CD8-positive, alpha-beta memory T cell (primary cell): ENCODE measurements at places on chromosomes 12 and 14. TPM values are rescaled to one million over a fixed set of nuclear protein-coding genes. Genes with fewer than 3 reads are reported as not detected.

TDP1 gene
- 82.2 TPM for total RNA-seq

- no peaks in the 10 kb centered on the region for H3K4me1 ChIP-seq
- H3K4me3 ChIP-seq, result no peak overlapping the region
- no peaks in the 10 kb centered on the region for H3K36me3 ChIP-seq
These were observed 49.5 kb upstream of the PIWIL1 start for GRCh38 chr12:130288206-130288605.

- DNase-seq, result no peak
- no peaks in the 10 kb centered on the region for H3K4me1 ChIP-seq
- no peak overlapping the region for H3K4me3 ChIP-seq
- H3K27me3 ChIP-seq, result no peaks in the 10 kb centered on the region
These were observed 51.2 kb downstream of the ACSS3 start for GRCh38 chr12:81128930-81129554.

CALM1 gene
- 587 TPM for total RNA-seq

GRCh38 chr12:5377997-5378592 is 53.8 kb upstream of the NTF3 start:
- H3K4me3 ChIP-seq, result no peak overlapping the region
- no peaks in the 10 kb centered on the region for H3K27me3 ChIP-seq
- H3K4me1 ChIP-seq, result no peaks in the 10 kb centered on the region
- no peak overlapping the region for H3K27ac ChIP-seq

GRCh38 chr12:129276361-129277060 is 423.2 kb downstream of the GLT1D1 start:
- H3K4me3 ChIP-seq, result no peak overlapping the region

DNA sequence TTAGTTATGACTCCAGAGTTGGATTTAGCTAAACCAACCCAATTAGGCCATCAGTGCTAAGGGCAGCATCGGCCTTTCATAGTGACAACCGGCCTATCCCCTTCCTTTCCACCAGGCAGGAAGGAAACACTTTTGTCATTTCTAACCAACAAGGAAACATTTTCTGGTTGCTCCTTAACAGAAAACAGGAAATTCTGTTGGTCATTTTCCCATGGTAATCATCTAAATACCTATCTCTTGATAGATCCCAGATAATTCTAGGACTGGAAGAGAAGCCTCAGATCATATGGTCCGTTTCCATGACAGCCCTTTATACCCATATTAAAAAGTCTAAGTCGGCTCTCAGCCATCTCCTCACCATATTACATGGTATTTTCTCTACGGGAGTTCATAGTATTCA is 79.2 kb upstream of the USP44 start:
- no peaks in the 10 kb centered on the region for H3K27me3 ChIP-seq
- no peaks in the 10 kb centered on the region for H3K4me1 ChIP-seq
- no peaks in the 10 kb centered on the region for H3K36me3 ChIP-seq
- no peak overlapping the region for H3K4me3 ChIP-seq
- no peak overlapping the region for H3K27ac ChIP-seq

DNA sequence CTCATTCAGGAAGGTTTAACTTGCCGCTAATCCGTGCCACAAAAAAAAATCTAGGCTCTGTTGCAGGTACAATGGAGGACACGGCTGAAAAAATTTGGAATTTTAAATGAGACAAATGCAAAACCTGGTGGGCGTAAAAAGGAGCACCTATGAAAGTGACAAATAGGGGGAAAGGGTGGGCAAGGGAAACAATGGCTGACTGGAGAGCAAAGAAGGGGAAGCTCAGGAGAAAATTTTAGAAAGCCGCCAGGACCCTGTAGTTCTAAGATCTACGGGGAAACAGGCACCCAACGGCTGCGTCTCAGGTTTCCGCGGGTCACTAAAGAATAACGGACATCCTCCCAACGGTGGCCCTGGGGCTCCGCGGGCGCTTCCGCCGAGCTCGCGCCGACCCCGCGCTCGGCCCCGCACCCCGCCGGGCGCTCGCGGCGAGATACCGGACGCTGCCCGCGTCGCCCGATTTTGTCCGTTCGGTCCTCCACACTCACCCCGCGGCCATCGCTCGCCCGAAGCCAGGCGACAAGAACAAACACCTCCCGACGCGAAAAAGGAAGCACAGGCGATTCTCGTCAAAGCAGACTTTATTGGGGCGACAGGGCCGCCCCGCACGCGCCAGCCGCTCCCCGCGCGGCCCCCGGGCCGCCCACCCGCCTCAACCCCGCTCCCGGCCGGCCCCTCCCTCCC is 1.1 kb upstream of the YY1 start:
- no peaks in the 10 kb centered on the region for H3K36me3 ChIP-seq
- peak; percentile 33 for DNase-seq
- peak overlapping the region; percentile 73 for H3K4me3 ChIP-seq
- H3K27me3 ChIP-seq, result no peaks in the 10 kb centered on the region
- peaks cover 56% of the 10 kb centered on the region for H3K4me1 ChIP-seq

TAS2R10 gene
- total RNA-seq, result 0.28 TPM

DNA sequence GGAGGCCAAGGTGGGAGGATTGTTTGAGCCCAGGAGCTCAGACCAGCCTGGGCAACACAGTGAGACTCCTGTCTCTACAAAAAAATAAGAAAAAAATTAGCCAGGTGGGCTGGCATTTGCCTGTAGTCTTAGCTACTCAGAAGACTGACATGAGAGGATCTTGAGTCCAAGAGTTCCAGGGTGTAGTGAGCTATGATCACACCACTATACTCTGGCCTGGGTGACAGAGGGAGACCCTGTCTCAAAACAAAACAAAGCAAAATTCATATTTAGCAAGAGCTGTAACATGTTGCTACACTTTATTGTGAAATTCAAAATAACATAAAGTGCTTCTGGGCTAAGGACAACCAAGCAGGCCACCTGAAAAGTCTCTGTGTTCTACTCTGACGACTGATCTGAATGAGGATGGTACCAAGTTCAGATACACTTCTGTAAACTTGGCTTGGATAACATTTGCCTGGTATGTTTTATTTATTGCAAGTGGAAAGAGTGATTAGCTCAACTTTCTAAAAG is 11.6 kb upstream of the STRN3 start:
- no peaks in the 10 kb centered on the region for H3K4me1 ChIP-seq
- H3K27me3 ChIP-seq, result no peaks in the 10 kb centered on the region
- H3K4me3 ChIP-seq, result no peak overlapping the region
- H3K27ac ChIP-seq, result peak overlapping the region; percentile 11
- no peak for DNase-seq

STAB2 gene
- not detected for total RNA-seq

DNA sequence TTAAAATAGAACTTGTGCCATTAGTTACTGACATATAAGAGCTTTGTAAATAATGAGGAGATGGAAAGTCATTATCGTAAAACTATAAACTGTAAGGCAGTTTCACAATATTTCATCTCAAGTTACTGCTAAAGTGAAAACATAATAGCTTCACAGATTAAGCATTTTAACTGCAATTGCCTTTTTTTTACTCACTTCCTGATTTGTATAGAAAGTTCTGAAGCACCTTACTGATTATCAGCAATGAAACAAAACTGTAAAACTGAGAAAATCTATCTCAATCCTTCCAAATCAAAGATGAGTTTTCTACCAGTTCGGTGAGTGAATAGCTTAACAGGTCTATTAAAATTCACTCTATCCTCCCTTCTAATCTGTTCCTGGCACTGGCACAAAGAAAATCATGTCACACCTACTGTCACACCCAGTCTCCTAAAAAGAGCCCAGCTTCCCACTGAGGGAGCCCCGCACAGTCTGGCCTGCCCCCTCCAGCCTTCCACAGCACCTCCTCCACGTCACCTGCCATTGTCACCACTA is 161.4 kb upstream of the ABCD2 start:
- H3K4me3 ChIP-seq, result no peak overlapping the region
- no peak overlapping the region for H3K27ac ChIP-seq
- no peak for DNase-seq
- H3K4me1 ChIP-seq, result no peaks in the 10 kb centered on the region
- H3K36me3 ChIP-seq, result no peaks in the 10 kb centered on the region

DNA sequence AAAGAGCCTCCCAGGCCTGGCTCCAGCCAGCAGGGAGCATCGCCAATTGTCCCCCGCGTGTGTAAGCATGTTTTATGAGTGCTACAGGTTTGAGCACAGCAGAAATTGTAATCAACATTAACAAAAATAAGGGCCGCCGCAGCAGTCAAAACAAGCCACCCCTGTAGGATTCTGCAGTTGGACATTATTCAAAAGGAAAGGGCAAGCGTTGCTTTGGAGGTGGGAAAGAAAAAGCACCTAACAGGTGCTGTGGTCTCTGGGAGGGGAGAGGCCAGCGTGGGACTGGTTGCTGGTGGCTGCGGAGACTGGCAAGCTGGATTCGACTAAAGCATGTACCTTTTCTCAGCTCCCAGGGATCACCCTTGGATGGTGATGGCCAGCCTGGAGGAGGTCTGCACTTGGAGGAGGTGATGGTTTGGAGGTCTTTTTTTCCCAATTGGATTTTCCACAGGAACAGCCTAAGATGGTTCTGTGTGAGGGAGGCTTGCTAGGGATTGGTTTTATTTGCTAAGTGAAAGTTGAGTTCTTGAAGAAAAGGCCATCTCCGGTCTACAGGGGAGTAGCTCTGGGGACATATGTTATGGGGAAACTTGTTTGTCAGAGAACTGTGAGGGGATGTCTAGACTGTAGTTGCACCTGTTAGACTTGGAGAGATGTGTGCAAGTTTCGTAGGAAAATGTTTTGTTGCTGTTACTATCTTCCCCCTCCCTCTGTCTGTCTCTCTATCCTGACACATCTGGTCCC is 2.0 kb downstream of the DYRK2 start:
- peaks cover 3% of the 10 kb centered on the region for H3K36me3 ChIP-seq
- H3K4me1 ChIP-seq, result peaks cover 51% of the 10 kb centered on the region
- no peaks in the 10 kb centered on the region for H3K27me3 ChIP-seq
- peak overlapping the region; percentile 73 for H3K27ac ChIP-seq
- H3K4me3 ChIP-seq, result peak overlapping the region; percentile 77

DNA sequence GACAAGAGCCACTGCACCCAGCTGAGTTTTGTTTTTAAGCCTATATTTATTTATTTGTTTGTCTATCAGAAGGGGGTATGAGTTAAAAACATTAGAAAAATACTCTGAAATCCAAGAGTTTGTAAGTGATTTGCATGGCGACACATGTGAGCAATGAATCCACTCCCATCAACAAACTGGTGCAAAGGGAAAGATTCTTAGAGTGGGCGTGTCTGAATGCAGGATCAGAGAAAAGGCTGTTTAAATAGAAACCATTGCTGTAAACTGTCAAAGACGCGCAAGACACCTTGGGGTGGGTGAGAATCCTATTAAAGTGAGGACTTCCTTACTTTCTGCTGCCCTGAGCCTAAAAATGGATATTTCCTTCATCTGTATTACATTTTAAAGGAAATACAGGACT is 51.9 kb downstream of the ZFYVE26 start:
- H3K4me1 ChIP-seq, result no peaks in the 10 kb centered on the region
- H3K27me3 ChIP-seq, result no peaks in the 10 kb centered on the region
- no peak overlapping the region for H3K27ac ChIP-seq

AVPR1A gene
- not detected for total RNA-seq

PLCZ1 gene
- not detected for total RNA-seq

MYO1H gene
- total RNA-seq, result not detected

- H3K4me1 ChIP-seq, result peaks cover 4% of the 10 kb centered on the region
- no peak for DNase-seq
- no peak overlapping the region for H3K27ac ChIP-seq
- no peaks in the 10 kb centered on the region for H3K36me3 ChIP-seq
These were observed 610 bp downstream of the VSIG10 start for GRCh38 chr12:118103201-118103600.

GRCh38 chr14:49189375-49189774 is 396.8 kb downstream of the RPS29 start:
- no peaks in the 10 kb centered on the region for H3K36me3 ChIP-seq
- H3K4me3 ChIP-seq, result no peak overlapping the region
- DNase-seq, result no peak
- H3K27ac ChIP-seq, result no peak overlapping the region

- H3K36me3 ChIP-seq, result no peaks in the 10 kb centered on the region
- DNase-seq, result no peak
- no peaks in the 10 kb centered on the region for H3K4me1 ChIP-seq
- H3K27ac ChIP-seq, result no peak overlapping the region
- H3K4me3 ChIP-seq, result no peak overlapping the region
- H3K27me3 ChIP-seq, result no peaks in the 10 kb centered on the region
These were observed 46.8 kb downstream of the AMN start for GRCh38 chr14:102969060-102969791.

DNA sequence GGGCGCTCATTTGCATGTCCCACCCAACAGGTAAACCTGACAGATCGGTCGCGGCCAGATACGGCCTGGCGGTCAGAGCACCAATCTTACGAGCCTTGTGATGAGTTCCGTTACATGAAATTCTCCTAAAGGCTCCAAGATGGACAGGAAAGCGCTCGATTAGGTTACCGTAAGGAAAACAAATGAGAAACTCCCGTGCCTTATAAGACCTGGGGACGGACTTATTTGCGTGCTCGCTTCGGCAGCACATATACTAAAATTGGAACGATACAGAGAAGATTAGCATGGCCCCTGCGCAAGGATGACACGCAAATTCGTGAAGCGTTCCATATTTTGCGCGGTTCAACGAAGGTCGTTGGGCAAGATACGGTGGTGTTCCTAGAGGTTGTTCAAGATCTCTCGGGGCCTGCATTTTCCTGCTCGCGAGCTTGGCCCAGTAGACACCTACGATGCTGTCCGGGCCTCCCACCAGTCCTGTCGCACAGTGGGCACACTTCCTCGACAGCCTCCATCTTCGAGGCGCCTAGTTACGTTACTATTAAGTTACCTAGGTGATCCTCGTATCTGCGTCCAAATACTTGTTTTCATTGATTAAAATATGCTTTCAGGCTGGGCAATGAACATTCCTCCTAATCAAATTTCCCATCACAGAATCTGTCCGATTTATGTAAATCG is at the start of gene RNU6-7:
Gene RNU6-7 (plus strand): TSS at position 230 of the 675 bp plus-strand sequence.
- H3K27me3 ChIP-seq, result no peaks in the 10 kb centered on the region

GRCh38 chr12:79402606-79403005 is 288.2 kb downstream of the PAWR start:
- H3K4me3 ChIP-seq, result no peak overlapping the region
- DNase-seq, result no peak
- H3K27ac ChIP-seq, result no peak overlapping the region
- no peaks in the 10 kb centered on the region for H3K27me3 ChIP-seq
- no peaks in the 10 kb centered on the region for H3K4me1 ChIP-seq

DNA sequence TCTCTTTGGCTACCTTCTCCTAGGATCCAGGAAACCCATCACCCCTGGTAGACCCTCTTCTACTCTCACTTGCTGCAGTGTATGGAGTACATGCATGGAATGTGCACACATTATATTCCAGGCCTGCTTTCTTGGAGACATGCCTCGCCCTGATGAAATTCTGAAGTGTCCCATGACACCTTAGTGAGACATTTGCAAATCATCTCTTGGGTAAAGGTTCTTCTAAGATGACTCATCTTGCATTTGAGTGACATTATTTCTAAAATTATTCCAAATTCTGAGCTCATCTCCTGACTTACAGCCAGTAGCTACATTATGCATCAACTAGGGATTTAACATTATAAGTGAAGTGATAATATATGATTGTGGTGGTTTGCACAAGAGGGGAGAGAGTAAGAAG is 49.8 kb downstream of the SDR9C7 start:
- H3K4me1 ChIP-seq, result no peaks in the 10 kb centered on the region
- H3K36me3 ChIP-seq, result no peaks in the 10 kb centered on the region
- H3K4me3 ChIP-seq, result no peak overlapping the region
- no peak for DNase-seq
- H3K27me3 ChIP-seq, result no peaks in the 10 kb centered on the region

HOXC11 gene
- total RNA-seq, result not detected

- no peaks in the 10 kb centered on the region for H3K27me3 ChIP-seq
- DNase-seq, result peak; percentile 47
- no peaks in the 10 kb centered on the region for H3K36me3 ChIP-seq
These were observed 106.7 kb downstream of the CRADD start for GRCh38 chr12:93783832-93784231.
